KG1 (cell line): ENCODE measurements at places on chromosomes 7 and 10.

- no peak for DNase-seq
These were observed 66.5 kb downstream of the CDK6 start for GRCh38 chr7:92769844-92770243.

DNA sequence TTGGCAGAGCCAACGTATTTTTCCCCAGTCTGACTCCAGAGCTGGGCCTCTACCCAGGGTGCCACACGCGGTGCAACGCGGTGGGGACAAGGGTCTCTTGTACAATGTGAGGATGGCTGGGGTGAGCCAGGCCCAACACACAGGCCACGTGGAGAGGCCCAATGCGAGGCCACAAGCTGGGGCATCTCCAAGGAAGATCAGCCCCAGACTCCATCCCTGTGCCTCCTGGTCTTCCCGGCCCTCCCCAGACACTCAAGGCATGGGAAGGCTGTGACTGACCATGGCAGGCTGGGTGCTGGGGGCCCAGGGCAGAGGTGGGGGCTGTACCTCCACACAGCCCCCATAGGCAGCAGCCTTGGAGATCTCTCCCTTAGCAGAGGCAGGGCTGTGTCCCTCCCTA lies 135.3 kb upstream of the FAM20C start:
- no peak for DNase-seq

GRCh38 chr10:17344206-17344605 lies 110.2 kb downstream of the ST8SIA6 start:
- DNase-seq = no peak

DNA sequence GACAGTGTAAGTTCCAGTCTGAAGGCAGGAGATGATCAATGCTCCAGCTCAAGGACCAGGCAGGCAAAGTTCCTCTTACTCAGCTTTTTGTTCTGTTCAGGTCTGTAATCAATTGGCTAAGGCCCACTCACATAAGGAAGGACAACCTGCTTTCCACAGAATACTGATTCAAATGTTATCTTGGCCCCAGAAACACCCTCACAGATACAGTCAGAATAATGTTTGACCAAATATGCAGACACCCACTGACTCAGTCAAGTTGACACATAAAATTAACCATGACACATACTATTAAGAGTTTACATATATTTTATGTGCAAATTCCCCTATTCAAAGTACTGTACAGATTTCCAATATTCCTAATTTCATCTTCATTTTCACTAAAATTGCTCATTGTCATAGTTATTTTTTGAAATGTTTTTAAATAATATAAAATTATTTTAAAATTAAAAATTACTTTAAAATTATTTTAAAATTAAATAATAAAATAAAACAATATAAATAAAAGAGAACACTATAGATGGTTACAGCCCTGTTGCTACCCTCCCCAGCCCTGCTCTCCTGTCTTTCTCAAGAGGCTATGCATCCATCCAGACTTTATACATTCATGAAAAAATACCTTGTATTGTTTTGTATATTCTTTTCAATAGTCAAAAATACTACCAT lies 59.4 kb downstream of the RAB11FIP2 start:
- DNase-seq = no peak

- no peak for DNase-seq
These were observed 19.0 kb upstream of the COL1A2 start for GRCh38 chr7:94375691-94376090.

DNA sequence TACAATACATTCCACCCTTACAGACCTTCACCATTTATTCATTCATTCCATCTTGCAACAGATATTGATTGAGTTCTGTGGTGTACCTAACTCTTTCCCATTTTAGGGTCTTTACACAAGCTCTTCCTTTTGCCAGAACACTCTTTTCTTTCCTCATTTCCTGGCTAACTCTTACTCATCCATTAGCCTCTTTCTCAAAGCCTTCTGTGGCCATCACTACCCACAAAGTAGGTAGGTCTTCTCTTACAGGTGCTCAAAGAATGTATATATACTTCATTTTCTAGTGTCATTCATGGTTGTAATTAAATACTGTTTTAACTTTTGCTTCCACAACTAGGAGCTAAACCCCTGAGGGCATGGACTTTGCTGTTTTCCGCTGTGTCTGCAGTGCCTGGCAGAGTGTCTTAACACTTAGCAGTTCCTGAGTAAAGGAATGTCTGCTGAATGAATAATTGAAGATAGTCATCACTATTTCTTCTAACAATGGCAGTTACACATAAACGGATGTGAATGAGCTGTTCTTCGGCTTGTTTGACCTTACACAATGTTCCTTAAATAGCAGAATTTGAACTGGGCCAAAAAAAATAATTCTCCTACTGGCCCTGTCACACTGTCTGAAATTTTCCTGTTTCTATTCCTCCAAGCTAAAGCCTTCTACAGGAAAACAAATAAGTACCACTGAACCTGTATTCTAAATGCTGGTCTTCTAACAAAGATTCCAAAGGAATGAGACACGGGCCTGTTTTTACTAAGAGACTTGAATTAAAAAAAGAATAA lies 15.1 kb downstream of the BCAP29 start:
- no peak for DNase-seq

GRCh38 chr10:103792547-103792946 lies 62.8 kb downstream of the SH3PXD2A start:
- no peak for DNase-seq

DNA sequence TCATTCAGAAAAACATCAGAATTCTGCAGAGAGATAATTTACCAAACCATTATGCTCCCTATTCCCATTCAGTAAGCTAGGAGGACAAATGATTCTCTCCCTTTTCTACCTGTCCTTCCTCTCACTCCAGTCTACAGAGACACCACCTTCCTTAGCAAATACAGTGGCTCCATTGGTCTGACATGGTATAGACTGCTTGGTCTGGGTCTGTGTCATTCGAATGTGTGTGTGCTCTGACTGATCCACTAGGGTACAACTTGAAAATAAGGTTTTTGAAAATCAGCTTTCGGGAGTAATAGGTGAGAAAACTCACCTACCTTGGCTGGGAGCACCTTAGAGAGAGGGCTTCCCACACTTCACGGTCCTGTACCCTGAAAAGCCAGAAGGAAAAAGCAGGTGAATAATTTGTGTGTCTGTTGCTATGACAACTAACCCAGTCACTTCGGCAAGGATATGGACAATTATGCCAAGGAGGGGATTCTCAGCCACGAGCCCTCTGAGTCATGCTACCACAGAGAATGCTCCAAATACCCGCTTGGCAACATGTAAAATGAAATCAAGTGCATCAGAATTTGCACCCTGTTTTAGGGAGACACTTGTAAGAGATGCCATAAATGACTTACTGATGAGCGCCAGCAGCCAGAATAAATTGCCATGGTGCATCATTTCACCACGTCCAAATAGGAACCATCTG lies 114.5 kb upstream of the PRKCQ start:
- DNase-seq = no peak

DNA sequence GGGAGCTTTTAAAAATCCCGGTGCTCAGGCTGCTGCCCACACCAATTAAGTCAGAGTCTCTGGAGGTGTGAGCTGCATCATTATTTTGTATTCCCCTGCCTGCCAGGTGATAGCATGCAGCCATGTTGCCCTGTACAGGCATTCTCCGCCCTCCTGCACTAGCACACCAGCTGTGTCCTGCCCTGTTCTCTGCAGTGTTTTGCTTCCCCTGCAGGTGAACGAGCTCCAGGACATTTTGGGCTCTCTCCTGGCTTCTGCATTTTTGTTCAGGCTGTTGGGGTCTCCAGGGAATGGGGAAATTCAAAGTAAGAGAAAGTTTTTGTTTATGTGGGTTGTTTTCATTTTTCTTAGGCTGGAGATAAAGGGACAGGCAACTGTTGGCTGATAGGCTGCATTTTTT lies 271.0 kb upstream of the COBL start:
- DNase-seq = no peak

- no peak for DNase-seq
These were observed 295.5 kb downstream of the AHR start for GRCh38 chr7:17593819-17594419.

DNA sequence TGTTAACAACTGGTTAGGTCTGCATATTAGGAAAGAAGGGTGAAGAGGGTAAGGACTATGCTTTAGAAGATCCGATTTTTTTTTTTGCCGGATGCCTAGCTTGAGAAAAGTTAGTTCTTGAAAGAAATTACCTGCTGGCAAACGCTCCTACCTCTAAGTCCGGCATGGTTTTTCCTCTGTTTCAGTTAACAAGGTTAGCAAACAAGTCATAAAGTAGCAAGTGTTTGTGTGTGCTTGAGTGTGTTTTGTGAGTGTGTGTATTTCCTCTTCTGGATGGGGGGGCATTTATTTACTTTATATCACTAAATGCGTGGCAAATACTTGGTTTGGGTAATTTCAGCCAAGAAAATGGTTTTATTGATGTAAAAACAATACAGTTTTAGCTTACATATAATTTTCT lies 195.6 kb downstream of the SUGCT start:
- no peak for DNase-seq

DNA sequence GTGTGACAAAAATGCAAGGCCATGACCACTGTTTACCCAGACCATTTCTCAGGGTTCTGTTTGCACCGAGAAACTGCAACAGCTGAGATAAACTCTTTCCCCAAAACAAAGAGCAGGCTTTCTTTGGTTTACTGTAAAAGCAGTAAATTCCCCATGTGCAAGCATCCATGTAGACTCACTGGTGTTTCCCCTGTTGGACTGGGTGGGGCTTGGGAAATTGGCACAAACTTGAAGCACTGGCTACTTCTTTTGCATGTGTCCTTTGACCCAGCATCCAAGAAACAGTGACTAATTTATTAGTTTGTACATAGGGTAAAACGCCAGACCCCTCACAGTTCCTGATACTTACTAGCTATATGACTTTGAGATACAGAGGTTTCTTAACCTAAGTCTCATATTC lies 12.3 kb downstream of the IQUB start:
- no peak for DNase-seq

GRCh38 chr10:66804962-66805361 lies 120.9 kb upstream of the LRRTM3 start:
- no peak for DNase-seq

- DNase-seq = no peak
These were observed 8.4 kb downstream of the OSBPL3 start for GRCh38 chr7:24971333-24972165.

- no peak for DNase-seq
These were observed 14.9 kb downstream of the HOXA1 start for GRCh38 chr7:27080844-27081436.

GRCh38 chr7:34260279-34260678 lies 354.9 kb downstream of the BMPER start:
- no peak for DNase-seq

DNA sequence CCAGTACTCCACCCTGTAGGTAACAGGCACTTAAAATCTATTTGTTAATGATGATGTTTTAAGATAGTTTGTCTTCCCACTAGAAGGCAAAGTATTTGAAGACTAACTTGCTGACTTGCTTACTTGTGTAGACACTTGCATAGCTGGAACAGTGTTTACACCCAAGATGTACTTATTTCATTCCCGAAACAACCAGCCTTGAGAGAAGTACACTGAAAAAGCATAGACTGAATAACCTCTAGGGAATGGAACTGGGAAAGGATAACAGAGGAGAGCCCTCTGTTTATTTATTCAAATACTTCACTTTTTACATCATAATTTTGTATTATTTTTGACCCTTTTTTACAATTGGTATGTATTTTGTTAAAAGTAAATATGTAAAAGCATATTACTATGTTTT lies 33.1 kb upstream of the TMEM26 start:
- no peak for DNase-seq

DNA sequence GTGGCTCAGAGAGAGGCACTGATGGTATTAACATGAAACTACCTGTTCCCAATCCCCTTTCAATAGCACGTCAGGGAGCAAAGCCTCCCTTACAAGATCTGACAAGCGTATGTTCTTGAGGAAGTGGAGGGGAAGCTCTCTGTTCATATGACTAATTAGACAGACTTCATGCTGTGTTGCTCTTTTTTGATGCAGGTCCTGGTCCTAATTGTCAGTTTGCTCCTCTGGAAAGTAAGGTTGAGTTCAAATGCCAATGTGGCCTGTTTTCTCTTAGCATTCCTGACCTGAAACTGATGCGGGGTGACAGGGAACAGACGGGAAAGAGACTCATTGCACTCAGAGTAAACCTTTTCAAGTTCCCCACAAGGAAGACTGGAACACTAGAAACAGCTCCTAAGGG lies 27.0 kb upstream of the TBX20 start:
- no peak for DNase-seq
